ENCODE measurements at places on chromosomes 13 and 19. TPM values are rescaled to one million over a fixed set of nuclear protein-coding genes. Genes with fewer than 3 reads are reported as not detected.

TLE6 gene
- total RNA-seq = 3.8 TPM

ZNF358 gene
- 20.2 TPM for total RNA-seq

KLK15 gene
- 2.9 TPM for total RNA-seq

PABPC3 gene
- 0.64 TPM for total RNA-seq

REXO1 gene
- total RNA-seq = 51.7 TPM

CD33 gene
- total RNA-seq = 2.0 TPM

NXNL1 gene
- total RNA-seq = not detected

ZNF180 gene
- 7.3 TPM for total RNA-seq

MUC16 gene
- total RNA-seq = not detected

WDR62 gene
- total RNA-seq = 13.1 TPM

SYNE4 gene
- 9.3 TPM for total RNA-seq

KIRREL2 gene
- not detected for total RNA-seq

All from colonic mucosa (tissue), 4 donors.